CD4-positive, alpha-beta T cell treated with Interleukin-4 for 1 hour (primary cell): ENCODE measurements at places on chromosomes 4 and X.

DNA sequence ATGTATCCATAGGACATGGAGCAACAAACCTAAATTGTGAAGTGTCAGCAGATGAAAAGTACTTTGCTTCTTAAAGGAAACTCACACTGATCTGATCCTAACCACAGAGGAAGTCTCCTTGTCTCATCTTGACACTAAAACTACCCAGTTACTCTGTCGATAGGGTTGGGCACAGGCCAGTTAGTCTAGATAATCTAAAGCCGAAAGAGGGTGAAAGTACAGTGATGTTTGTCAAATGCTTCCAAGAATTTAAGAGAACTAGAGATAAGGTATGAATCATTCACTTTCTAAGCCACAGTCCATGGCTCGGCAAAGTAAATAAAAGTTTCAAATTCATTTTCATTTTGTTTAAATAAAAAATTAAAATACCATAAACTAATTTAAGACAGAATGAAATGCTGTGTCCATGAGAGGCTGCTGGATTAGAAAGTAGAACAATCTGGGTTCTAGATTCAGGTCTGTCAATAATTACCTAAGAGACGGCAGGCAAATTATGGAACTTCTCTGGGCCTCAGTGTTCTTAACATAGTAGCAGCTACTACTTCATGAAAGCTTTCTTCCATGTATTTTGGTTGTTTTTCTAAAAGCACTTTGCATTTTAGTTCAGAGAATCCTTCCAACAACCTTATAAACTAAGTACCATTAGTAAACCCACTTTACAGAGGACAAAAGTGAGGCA lies 176.7 kb downstream of the LDB2 start:
- DNase-seq = no peak

DNA sequence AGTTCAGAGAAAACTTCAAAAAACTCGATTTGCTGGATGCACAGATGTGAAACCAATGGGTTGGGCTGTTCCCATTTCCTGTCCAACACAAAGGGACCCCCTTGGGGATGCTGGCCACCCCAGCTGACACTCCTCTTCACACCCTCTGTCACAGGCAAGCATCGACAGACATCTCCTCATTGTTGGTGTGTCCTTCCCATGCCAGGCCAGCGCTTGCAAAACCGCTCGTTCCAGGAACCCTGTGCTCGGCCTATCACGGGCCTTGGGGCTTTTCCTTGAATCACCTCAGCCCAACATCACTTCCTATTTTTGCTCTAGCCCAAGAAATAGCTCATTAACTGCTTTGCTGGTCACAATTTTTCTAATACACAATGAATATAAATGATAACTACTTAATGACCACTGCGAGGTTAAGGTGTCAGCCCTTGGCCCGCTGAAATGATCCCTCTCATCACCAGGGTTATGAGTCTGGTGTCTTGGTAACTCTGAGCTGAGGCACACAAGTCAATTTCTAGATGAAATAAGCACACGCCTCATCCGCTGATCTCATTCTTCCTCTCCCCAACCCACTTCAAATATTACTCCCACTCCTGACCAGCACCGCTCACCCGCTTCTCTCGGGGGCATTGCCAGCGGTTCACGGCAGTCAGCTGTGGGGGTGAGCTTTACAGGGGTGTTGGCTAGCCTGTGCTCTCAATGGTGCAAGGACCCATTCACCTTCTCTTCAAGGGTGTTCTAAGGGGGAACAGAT lies 32.3 kb downstream of the BCOR start:
- DNase-seq = no peak

DNA sequence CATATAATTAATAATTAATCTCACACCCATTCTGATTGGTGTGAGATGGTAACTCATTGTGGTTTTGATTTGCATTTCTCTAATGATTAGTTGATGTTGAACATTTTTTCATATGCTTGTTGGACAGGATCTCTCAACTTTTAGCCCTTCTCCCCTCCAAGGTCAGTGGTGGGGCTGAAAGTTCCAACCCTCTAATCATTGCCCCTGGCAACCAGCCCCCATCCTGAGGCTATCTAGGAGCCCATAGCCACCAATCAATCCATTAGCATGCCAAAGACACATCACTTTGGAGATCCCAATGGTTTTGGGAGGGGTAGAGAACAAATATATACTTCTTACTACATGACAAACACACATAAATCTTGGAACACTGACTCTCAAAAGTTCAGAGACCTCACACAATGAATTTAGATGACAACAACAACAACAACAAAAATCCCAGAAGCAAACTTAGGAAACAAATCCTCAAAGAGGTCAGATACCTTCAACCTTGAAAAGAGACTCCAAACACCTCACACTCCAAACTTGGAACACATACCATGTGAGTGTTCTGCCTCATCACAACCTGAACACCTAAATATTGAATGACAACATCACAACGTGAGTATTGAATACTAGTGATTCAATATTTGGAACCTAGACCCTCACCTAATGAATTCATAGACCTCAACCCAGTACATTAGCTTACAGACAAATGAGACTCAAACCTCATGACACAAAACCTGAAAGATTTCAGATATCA lies 19.0 kb upstream of the PAGE4 start:
- no peak for DNase-seq

DNA sequence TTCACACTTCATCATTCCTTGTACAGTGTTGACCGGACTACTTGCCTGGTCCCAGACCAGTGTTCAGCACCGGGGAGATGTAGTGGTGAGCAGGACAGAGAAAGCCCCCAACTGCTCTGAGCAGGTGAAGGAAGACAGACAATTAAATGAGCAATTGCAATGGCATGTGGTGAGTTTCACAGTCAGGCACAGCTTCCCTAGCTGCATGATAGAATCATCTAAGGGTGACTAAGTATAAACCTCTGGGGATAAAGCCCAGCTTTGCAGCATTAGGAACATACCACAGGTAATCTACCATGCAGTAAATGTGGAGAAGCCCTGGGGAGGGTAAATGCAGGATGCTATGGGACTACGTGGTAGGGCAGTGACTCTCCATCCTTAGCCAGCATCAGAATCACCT lies 47.8 kb downstream of the TMA16 start:
- no peak for DNase-seq

GRCh38 chrX:139559383-139560042 lies 29.0 kb downstream of the F9 start:
- DNase-seq = peak; percentile 3

DNA sequence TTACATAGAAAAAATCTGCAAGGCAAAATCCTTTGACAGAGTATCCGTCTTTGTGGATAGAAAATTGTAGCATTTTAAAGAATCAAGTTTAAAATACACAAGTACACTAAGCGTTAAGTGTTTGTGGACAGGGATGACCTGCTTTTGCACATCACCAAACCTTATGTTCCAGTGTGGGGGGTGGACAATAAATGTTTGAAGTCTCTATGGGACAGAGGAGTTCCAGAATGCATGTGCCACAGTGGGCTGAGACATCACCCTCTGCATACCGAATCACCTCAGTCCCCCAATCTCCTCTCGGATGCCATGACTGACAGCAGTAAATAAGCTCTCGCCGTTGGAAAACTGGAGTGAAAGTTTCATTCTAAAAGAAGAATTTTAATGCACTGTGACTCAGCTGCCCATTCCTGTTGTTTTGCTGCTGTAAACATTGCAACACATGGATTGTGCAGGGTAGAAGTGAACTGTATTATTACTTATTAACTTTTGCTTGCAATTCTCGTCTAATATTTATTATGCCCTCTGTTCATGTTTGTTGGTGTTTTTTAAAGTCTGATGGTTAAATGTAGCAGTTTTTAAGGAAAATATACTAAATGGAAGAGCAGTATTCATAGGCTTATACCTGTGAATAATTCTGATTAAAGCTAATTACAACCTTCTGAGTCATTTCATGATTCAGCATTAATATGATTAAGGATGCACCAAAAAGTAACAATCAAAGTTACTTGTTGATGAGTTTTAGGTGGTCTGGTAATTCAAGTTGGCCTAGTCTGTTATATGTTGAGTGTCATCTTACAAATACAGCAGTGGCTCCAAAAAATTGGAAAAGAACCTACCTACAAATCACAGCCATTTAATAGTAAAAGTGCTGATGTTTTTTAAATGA lies 24.0 kb downstream of the CDKN2AIP start:
- DNase-seq = no peak

GRCh38 chr4:81607950-81608349 lies 136.2 kb upstream of the RASGEF1B start:
- DNase-seq = no peak

DNA sequence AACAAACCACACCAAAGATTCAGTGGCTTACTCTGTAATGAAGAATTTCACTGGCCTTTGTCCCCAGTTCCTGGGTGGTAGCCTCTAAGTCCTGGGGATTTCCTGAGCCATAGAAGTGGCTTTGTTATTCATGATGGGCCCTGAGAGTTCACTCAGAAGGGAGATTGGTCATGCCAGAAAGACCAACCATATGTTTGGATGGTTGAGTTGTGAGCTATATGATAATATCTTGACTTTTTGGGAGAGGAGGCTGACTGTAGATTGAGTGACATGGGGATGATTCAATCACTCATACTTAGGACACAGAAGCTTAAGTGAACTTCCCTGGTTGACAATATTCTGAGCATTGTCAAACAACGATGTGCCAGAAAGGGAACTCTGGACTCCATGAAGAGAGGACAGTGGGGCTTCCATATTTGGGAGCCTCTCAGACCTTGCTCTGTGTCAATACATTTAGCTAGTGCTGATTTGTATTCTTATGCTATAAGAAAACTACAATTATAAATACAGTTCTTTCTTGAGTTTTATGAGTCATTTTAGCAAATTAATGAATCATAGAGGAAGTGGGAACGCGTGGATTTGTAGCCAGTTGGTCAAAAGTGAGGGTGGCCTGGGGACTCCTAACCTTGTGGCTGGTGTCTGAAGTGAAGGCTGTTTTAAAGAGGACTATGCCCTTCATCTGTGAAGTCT lies 392.0 kb downstream of the GBA3 start:
- DNase-seq = no peak

- DNase-seq = no peak
Measured at GRCh38 chr4:176850436-176850835, 57.7 kb upstream of the VEGFC start.

- no peak for DNase-seq
Measured at GRCh38 chrX:87338510-87338909, 179.1 kb upstream of the KLHL4 start.

DNA sequence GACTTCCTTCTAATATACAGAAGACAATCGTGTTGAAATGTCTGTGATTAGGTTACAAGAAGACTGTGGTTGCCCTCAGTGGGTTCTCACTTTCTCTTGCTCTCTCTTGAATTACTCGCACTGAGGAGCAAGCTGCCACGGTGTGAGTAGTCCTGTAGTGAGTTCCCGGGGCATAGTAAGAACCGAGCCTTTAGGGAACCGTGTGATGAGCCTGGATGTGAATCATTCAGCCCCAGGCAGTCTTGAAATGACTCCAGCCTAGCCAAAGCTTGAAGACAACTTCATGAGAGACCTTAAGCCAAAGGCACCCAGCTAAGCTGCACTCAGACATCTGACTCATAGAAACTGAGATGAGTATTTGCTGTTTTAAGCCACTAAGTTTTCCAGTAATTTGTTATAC lies 292.7 kb downstream of the SPOCK3 start:
- no peak for DNase-seq

GRCh38 chr4:36174570-36174969 lies 69.7 kb downstream of the ARAP2 start:
- no peak for DNase-seq

- DNase-seq = no peak
Measured at GRCh38 chr4:144819591-144819990, 173.6 kb downstream of the HHIP start.

GRCh38 chr4:134610956-134611355 lies 409.4 kb upstream of the PABPC4L start:
- DNase-seq = no peak

GRCh38 chrX:9023293-9023692 lies 10.6 kb downstream of the FAM9B start:
- DNase-seq = no peak

DNA sequence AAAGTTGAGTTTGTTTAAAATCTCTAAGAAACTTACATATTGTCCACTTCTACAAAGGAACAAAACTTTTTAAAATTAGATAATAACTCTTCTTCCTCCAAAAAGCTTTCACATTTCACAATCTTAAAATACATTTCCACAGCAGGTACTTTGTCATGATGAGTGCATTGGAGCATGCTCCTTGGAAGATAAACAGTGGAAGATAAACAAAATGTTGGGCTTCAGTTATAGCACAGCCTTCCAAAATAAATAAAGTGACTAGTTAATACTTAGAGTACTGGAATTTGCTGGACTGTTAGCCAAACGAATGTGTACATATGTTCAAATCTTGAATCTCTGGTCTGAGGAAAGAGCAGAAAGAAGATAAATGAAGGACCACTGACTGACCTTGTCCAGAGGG lies 54.9 kb upstream of the PDE5A start:
- DNase-seq = no peak

DNA sequence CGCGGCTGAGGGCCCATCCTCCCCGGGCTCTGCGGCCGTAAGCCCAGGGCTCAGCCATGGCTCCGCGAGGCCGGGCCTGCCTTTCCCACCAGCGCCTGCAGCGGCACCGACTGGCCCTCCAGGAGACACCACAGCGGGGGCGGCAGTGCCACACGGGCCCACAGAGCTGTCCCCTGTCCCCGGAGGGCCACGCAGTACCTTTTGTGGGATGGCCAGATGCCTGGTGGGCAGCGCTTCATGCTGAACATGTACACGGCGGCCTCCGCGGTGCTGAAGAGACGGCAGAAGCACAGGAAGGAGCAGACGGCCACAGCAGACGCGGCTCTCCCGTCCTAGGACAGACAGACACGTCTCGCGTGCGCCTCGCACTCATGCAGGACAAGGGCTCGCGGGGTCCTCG lies 50.4 kb downstream of the GAK start:
- DNase-seq = no peak
